DND-41 (cell line): ENCODE measurements at places on chromosomes 6 and 20.

GRCh38 chr6:148550569-148550968 lies 196.3 kb upstream of the UST start:
- H3K27ac ChIP-seq: no peak overlapping the region
- no peaks in the 10 kb centered on the region for H3K4me1 ChIP-seq
- no peak overlapping the region for H3K4me3 ChIP-seq

DNA sequence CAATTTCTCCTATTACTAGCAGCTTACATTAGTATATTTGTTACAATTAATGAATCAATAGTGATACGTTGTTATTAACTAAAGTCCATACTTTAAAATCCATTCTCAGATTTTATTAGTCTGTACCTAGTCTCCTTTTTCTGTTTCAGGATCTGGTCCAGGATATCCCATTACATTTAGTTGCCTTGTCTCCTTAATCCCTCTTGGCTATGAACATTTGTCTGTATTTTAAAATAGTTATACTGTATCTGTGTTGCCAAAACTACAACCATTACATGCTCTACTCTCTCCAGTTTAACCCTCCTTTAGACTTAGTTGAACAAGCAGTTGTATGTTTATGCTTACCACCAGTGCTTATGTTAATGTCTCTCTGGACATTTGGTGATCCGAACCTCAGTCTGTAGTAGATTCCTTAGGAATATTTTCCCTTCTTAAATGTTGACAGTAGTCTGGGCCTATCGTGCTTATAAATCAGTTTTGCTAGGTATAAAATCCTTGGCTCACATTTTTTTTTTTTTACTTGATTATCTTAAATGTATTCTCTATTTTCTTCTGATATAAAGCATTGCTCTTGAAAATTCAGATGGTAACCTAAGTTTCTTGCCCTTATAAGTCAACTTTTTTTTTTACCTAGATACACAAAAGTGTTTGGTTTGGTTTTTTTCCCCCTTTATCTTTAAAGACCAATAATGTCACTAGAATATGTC lies 12.2 kb downstream of the ALDH5A1 start:
- H3K4me1 ChIP-seq: no peaks in the 10 kb centered on the region
- H3K27me3 ChIP-seq: no peaks in the 10 kb centered on the region
- no peak for DNase-seq
- H3K27ac ChIP-seq: no peak overlapping the region
- H3K36me3 ChIP-seq: peaks cover 54% of the 10 kb centered on the region

- no peak overlapping the region for H3K27ac ChIP-seq
- no peaks in the 10 kb centered on the region for H3K4me1 ChIP-seq
- DNase-seq: no peak
- no peaks in the 10 kb centered on the region for H3K36me3 ChIP-seq
- no peak overlapping the region for H3K4me3 ChIP-seq
- H3K27me3 ChIP-seq: no peaks in the 10 kb centered on the region
Measured at GRCh38 chr6:69623357-69623756, 173.5 kb downstream of the LMBRD1 start.

DNA sequence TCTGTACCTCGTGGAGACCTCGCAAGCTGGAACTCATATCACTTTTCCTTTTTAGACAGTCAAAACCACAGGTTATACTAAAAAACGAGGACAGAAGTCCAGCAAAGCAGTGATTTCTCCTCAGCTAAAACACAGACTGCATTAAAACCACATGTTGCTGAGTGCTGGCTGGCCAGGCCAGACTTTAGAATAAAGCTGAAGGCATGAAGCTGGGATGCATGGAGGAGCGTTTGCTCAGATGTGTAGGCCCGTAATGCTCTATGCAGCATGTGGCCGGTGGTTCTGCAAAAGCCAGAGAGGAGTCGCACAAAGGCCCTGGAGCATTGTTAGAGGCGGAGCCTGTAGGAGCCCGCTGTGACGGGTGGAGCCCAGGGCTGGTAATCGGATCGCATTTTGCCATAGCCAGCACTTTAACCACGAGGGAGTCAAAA lies 83.6 kb downstream of the SMOC2 start:
- H3K27me3 ChIP-seq: no peaks in the 10 kb centered on the region
- no peaks in the 10 kb centered on the region for H3K36me3 ChIP-seq
- H3K27ac ChIP-seq: no peak overlapping the region
- no peaks in the 10 kb centered on the region for H3K4me1 ChIP-seq
- no peak overlapping the region for H3K4me3 ChIP-seq

- no peak within 1 kb of the TSS for H3K27ac ChIP-seq
- no peak for DNase-seq
- no peaks in the 10 kb centered on the region for H3K36me3 ChIP-seq
Measured at GRCh38 chr6:53148684-53149083, at the start of gene GCM1. TSS of gene GCM1 (minus strand) at chr6:53148841. CDS start at chr6:53145632, 3,209 bp downstream.

- no peak overlapping the region for H3K27ac ChIP-seq
- no peaks in the 10 kb centered on the region for H3K4me1 ChIP-seq
- H3K36me3 ChIP-seq: no peaks in the 10 kb centered on the region
- H3K27me3 ChIP-seq: peaks cover 11% of the 10 kb centered on the region
Measured at GRCh38 chr6:87053312-87053711, 41.6 kb downstream of the CGA start.

- H3K27ac ChIP-seq: no peak overlapping the region
- H3K36me3 ChIP-seq: no peaks in the 10 kb centered on the region
- no peaks in the 10 kb centered on the region for H3K27me3 ChIP-seq
- H3K4me3 ChIP-seq: no peak overlapping the region; the same call in 1 of the 2 replicates
Measured at GRCh38 chr6:79525272-79526100, 11.7 kb downstream of the LCA5 start.

DNA sequence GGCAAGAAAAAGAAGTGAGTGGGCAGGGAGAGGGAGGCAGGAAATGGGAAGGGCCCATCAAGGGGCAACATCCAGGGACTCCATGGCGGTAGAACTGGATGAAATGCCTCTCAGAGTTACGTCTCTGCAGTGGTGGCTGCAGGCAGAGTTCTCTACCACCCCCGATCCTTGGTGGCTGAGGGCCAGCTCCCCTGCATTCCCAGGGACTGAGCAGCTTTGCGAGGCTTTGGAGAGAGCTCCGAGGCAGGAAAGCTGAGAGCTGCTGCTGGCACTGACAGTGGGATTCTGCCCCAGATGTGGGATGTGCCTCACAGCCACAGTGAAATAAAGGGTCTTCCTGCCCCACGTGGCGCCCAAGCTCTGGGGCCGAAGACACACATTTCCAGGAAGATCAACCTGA lies 236.6 kb downstream of the SLC24A3 start:
- no peak for DNase-seq
- no peaks in the 10 kb centered on the region for H3K27me3 ChIP-seq
- H3K36me3 ChIP-seq: no peaks in the 10 kb centered on the region
- H3K4me1 ChIP-seq: peaks cover 10% of the 10 kb centered on the region; the same call in 1 of the 2 replicates
- no peak overlapping the region for H3K4me3 ChIP-seq
- H3K27ac ChIP-seq: no peak overlapping the region

DNA sequence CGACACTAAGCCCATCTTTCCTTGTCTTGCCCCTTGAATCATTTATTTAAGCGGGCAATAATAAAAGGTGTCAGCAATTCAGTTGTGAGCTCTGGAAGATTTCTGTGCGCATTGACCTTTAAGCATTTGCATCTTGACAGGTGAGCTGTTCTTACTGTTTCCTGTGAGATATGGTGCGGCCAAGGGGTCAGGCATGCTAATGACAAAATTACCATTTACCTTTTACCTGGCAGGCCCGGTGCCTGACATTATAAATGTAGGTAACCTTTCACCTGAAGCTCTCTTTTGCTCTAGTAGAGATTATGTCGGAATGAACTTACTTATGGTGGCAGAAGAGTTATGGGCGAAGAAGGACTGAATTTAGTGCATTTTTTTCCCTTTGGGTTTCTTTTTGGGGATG lies 89.3 kb upstream of the EEF1E1 start:
- H3K27ac ChIP-seq: no peak overlapping the region
- H3K4me3 ChIP-seq: no peak overlapping the region
- DNase-seq: no peak
- H3K4me1 ChIP-seq: no peaks in the 10 kb centered on the region
- H3K27me3 ChIP-seq: no peaks in the 10 kb centered on the region
- no peaks in the 10 kb centered on the region for H3K36me3 ChIP-seq

GRCh38 chr6:92495242-92495641 lies 924.1 kb downstream of the EPHA7 start:
- no peaks in the 10 kb centered on the region for H3K27me3 ChIP-seq
- no peak overlapping the region for H3K27ac ChIP-seq
- DNase-seq: no peak
- H3K4me3 ChIP-seq: no peak overlapping the region
- H3K36me3 ChIP-seq: no peaks in the 10 kb centered on the region
- no peaks in the 10 kb centered on the region for H3K4me1 ChIP-seq

GRCh38 chr20:44936510-44936909 lies 23.7 kb downstream of the TOMM34 start:
- H3K4me1 ChIP-seq: no peaks in the 10 kb centered on the region
- DNase-seq: no peak
- no peak overlapping the region for H3K4me3 ChIP-seq

DNA sequence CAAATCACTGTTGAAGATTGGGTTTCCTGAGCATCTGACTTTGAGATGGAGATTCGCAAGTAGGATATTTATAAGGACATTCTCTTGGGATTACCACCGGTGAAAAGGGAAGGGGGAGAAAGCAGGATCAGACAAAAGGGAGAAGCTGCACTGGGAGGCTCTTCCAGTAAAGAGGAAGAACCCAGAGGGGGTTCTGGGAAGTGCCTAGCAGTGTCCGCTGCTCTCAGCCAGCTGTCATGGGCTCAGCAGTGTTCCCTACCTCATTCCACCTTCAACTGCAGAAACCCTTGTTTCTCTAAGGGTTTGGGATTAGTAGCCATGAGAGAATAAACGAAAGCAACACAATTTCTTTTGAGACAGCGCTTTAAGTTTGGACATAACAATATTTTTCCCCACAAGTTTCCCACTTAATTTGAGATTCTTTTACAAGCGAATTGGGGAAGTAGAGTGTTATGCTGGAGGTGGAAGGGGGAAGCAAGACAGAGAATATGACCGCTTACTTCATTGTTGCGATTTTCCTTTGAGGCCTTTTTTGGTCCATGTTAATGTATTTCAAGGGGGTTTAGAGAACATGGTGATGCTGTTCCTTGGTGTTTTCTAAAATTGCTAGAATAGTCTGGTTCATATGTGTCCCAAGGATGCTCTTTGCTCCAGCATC lies 154.5 kb upstream of the SCGN start:
- H3K36me3 ChIP-seq: no peaks in the 10 kb centered on the region
- no peaks in the 10 kb centered on the region for H3K4me1 ChIP-seq
- no peak for DNase-seq
- H3K27ac ChIP-seq: no peak overlapping the region

- no peaks in the 10 kb centered on the region for H3K4me1 ChIP-seq
- no peak for DNase-seq
- H3K4me3 ChIP-seq: no peak overlapping the region
- no peak overlapping the region for H3K27ac ChIP-seq
Measured at GRCh38 chr6:131038597-131039344, 24.3 kb downstream of the EPB41L2 start.

- H3K27ac ChIP-seq: no peak overlapping the region
- H3K27me3 ChIP-seq: peaks cover 2% of the 10 kb centered on the region
- no peaks in the 10 kb centered on the region for H3K4me1 ChIP-seq
Measured at GRCh38 chr6:98576791-98577190, 257.6 kb upstream of the POU3F2 start.

DNA sequence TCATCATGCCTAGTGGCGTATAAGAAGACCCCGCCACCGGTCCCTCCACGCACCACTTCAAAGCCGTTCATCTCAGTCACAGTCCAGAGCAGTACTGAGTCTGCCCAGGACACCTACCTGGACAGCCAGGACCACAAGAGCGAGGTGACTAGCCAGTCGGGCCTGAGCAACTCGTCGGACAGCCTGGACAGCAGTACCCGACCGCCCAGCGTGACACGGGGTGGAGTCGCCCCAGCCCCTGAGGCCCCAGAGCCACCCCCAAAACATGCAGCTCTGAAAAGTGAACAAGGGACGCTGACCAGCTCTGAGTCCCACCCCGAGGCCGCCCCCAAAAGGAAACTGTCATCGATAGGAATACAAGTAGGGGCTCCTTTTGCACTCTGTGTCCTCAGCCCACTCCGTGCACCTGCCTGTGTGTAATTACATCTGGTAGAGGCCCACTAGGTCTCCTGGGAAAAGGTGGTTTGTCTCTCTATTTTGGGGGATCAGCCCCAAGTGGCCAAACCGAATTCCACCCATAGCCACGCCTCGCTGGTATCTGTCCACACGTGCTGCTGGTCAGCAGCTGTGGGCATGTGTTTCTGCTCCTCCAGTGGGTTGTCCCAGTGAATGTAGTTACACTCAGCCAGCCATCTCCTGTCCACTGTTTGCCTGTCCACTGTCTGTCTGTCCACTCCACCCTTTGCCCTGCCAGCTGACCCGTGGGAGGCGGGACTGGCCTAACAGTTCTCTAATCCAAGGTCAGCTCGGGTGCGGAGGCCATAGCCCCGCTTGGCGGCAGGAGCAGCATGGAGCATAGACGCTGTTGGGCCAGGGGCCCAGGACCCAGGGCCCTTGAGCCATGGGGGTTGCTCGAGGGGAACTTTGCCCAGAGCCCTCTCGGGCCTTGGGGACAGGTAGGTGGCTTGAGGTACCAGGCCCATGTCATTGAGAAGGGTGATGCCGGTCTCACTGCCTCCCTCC lies 44.3 kb upstream of the MYL9 start:
- no peak for DNase-seq
- H3K4me3 ChIP-seq: no peak overlapping the region
- peaks cover 42% of the 10 kb centered on the region for H3K36me3 ChIP-seq
- peaks cover 4% of the 10 kb centered on the region for H3K4me1 ChIP-seq
- no peak overlapping the region for H3K27ac ChIP-seq
- H3K27me3 ChIP-seq: no peaks in the 10 kb centered on the region

DNA sequence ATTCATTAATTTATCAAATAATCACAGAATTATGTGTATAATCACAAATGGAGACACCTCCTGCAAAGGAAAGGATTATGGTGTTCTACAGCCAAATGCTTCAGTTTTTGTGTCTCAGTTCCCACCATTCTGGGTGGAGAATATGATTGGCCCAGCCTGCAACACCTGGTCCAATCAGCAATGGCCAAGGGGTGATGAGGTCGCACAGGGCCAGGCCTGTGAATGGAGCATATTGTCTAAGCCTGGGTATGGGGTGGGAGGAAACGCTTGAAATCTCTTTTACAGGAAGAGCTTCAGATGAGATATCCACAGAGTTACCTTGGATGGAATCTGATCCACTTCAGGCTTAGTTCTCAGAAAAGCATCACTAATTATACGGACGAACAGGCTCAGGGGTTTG lies 271.6 kb downstream of the DHX35 start:
- DNase-seq: peak; percentile 17
- peak overlapping the region; percentile 24; the same call in 1 of the 2 replicates for H3K27ac ChIP-seq
- H3K36me3 ChIP-seq: no peaks in the 10 kb centered on the region
- H3K27me3 ChIP-seq: no peaks in the 10 kb centered on the region
- no peak overlapping the region for H3K4me3 ChIP-seq
- H3K4me1 ChIP-seq: peaks cover 31% of the 10 kb centered on the region
